Mucosa of gallbladder (tissue), 1 donor: ENCODE measurements at places on chromosomes 3 and 15. TPM values are rescaled to one million over a fixed set of nuclear protein-coding genes. Genes with fewer than 3 reads are reported as not detected.

FBXO40 gene
- total RNA-seq: 0.03 TPM

GRCh38 chr3:111956995-111957734 is 21.7 kb upstream of the ABHD10 start:
- no peak for DNase-seq

DNA sequence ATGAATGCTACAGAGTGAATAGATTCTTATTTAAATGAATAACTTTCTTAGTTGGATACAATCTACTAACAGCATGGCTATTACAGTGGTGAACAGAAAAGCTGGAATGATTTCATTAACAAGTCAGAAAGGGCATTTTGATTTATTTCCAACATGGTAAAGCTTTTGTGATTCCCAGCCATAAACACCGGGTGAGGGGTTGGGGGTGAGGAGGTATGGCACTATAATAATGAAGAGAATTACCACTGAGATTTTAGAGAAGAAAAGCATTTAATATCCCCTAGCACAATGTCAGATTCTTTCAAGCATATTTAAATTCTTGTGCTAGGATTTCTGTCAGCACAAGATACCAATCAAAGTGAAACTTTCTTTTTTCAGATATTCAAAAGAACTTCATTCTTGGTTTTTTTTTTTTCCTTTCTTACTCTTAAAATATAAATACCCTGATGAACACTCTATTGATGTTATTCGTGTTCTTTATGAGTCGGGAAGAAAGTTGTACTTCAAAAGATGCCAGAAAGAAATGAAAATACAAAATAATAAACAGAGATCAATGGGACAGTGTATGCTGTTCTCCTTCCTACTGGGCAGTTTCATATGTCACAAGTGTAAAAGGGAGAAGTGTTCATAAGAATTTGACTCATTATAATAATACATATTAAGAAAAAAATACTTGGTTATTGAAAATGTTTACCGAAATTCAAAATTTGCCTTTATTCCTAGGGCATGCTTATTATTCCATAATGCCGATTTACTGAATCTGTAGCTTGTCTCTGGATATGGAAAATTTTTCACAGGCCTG is 522.8 kb downstream of the CADM2 start:
- no peak for DNase-seq

- no peak for DNase-seq
These were observed 313.6 kb upstream of the ATP11B start for GRCh38 chr3:182479419-182480336.

GRCh38 chr3:128550471-128551126 is 57.6 kb upstream of the GATA2 start:
- no peak for DNase-seq
